Psoas muscle (tissue), 8 donors: ENCODE measurements at places on chromosomes 7 and 10. TPM values are rescaled to one million over a fixed set of nuclear protein-coding genes. Genes with fewer than 3 reads are reported as not detected.

ADGRA1 gene
- polyA plus RNA-seq = 0.05 TPM

OPN4 gene
- 0.23 TPM for polyA plus RNA-seq

COBL gene
- 122 TPM for polyA plus RNA-seq

WEE2 gene
- polyA plus RNA-seq = not detected

NEUROD6 gene
- polyA plus RNA-seq = not detected

CFAP58 gene
- polyA plus RNA-seq = 1.4 TPM

SGMS1 gene
- polyA plus RNA-seq = 6.7 TPM

SEMA3C gene
- 15.7 TPM for polyA plus RNA-seq

BTBD16 gene
- not detected for polyA plus RNA-seq

SLC26A5 gene
- polyA plus RNA-seq = not detected

UNCX gene
- polyA plus RNA-seq = not detected

ADAMTS14 gene
- not detected for polyA plus RNA-seq

DYNC1I1 gene
- 7.6 TPM for polyA plus RNA-seq

INA gene
- 0.06 TPM for polyA plus RNA-seq

TRPV5 gene
- not detected for polyA plus RNA-seq

SPDYE18 gene
- 0.08 TPM for polyA plus RNA-seq

CADPS2 gene
- 1.7 TPM for polyA plus RNA-seq

ACSM6 gene
- not detected for polyA plus RNA-seq

BMPR1A gene
- 22.7 TPM for polyA plus RNA-seq

INHBA gene
- polyA plus RNA-seq = 0.05 TPM

TSPAN15 gene
- polyA plus RNA-seq = 10.7 TPM

NRCAM gene
- polyA plus RNA-seq = 0.55 TPM

FKBP9 gene
- polyA plus RNA-seq = 10.6 TPM

CALHM1 gene
- polyA plus RNA-seq = not detected

AGAP6 gene
- 5.2 TPM for polyA plus RNA-seq

ZNF800 gene
- 4.1 TPM for polyA plus RNA-seq

H2AZ2 gene
- 37.1 TPM for polyA plus RNA-seq

MMRN2 gene
- 15.4 TPM for polyA plus RNA-seq

LIPJ gene
- polyA plus RNA-seq = 0.03 TPM

CYP26C1 gene
- polyA plus RNA-seq = 0.01 TPM

NCF1 gene
- polyA plus RNA-seq = 0.35 TPM

TSPAN33 gene
- polyA plus RNA-seq = 6.6 TPM

NUTM2E gene
- polyA plus RNA-seq = 0.11 TPM

NPY4R gene
- not detected for polyA plus RNA-seq

LRRTM3 gene
- not detected for polyA plus RNA-seq

IQUB gene
- polyA plus RNA-seq = 0.14 TPM

KCNH2 gene
- polyA plus RNA-seq = 0.20 TPM

RAB19 gene
- polyA plus RNA-seq = not detected

VIM gene
- polyA plus RNA-seq = 443 TPM

TUBAL3 gene
- 0.10 TPM for polyA plus RNA-seq

SERPINE1 gene
- polyA plus RNA-seq = 269 TPM

MRC1 gene
- polyA plus RNA-seq = 1.6 TPM

ANKRD61 gene
- polyA plus RNA-seq = not detected

MDFIC gene
- polyA plus RNA-seq = 2.7 TPM

ANXA8L1 gene
- not detected for polyA plus RNA-seq

PAPSS2 gene
- polyA plus RNA-seq = 2.0 TPM

KIFBP gene
- 7.9 TPM for polyA plus RNA-seq

SPDYE11 gene
- not detected for polyA plus RNA-seq

CALML5 gene
- not detected for polyA plus RNA-seq

LGI1 gene
- polyA plus RNA-seq = 0.20 TPM

EDRF1 gene
- 17.7 TPM for polyA plus RNA-seq

FAM25A gene
- not detected for polyA plus RNA-seq

TMEM176B gene
- 5.6 TPM for polyA plus RNA-seq

GUSB gene
- 12.0 TPM for polyA plus RNA-seq

FFAR4 gene
- 0.01 TPM for polyA plus RNA-seq

VENTX gene
- polyA plus RNA-seq = 0.34 TPM

ELN gene
- 16.3 TPM for polyA plus RNA-seq

OR2A42 gene
- polyA plus RNA-seq = 0.03 TPM
